Activated CD4-positive, alpha-beta memory T cell treated with anti-CD3 and anti-CD28 coated beads for 36 hours (primary cell): ENCODE measurements at places on chromosomes 1 and 21. TPM values are rescaled to one million over a fixed set of nuclear protein-coding genes. Genes with fewer than 3 reads are reported as not detected.

GRCh38 chr1:89170170-89171066, 5.4 kb downstream of the GBP7 start:
- H3K4me3 ChIP-seq, result no peak overlapping the region
- H3K36me3 ChIP-seq, result no peaks in the 10 kb centered on the region
- H3K4me1 ChIP-seq, result peaks cover 7% of the 10 kb centered on the region
- no peaks in the 10 kb centered on the region for H3K27me3 ChIP-seq
- H3K27ac ChIP-seq, result peak overlapping the region; percentile 50
- no peak for DNase-seq

DNA sequence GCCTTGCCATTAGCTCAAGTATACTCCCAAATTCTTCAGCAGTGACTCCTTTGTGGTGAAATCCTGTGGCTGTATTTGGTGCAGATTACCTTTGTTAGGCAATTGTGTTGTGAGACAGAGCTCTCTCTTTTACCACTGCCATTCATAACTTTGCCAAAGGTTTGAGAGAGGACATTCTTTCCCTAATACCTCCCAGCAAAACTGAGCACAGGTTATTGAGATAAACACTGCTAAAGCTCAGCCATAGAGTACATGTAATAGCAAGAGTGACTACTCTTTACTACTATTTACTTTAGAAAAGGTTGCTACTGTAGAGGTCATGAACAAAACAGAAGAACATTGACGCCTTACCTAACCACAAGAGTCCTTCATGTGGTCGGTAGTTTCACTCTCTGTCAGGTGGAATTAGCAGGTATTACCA, 514.0 kb upstream of the ADAMTS5 start:
- H3K27me3 ChIP-seq, result no peaks in the 10 kb centered on the region
- no peaks in the 10 kb centered on the region for H3K36me3 ChIP-seq
- H3K4me1 ChIP-seq, result no peaks in the 10 kb centered on the region

Gene SPRR2B
- total RNA-seq, result not detected

- no peak for DNase-seq
- no peak overlapping the region for H3K4me3 ChIP-seq
- no peaks in the 10 kb centered on the region for H3K36me3 ChIP-seq
- H3K4me1 ChIP-seq, result no peaks in the 10 kb centered on the region
These were observed 252.7 kb downstream of the TTLL7 start for GRCh38 chr1:83746234-83746633.

DNA sequence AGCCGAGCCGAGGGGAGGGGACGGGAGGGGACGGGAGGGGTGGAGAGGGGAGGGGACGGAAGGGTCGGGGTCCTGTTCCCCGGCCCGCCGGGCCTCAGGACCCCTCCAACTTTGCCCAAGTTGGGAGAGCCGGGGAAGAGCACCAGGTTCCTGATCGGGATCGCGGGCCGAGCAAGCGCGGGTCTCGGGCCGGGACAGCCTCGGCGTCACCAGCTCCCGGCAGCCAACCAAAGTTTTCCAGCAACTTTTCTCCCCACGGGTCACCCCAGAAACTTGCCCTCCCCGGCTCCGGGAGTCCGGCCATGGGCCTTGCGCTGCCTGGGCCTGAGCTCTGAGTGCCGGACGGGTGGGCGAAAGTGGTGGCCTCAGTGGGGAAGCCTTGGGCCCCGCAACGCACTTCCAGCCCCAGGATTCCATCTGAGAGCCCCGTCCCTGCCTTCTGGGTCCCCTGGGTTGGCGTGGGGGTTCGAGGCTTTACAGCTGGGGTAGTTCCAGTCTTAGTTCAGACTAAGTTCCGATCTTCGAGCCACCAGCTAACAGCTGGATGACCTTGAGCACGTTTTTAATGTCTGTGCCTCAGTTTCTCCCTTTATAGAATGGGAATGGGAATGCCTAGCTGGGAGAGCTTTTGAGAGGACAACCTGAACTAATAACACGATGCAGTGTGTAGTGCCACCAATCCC, 458 bp downstream of the ZC3H12A start:
- no peak for DNase-seq
- H3K27me3 ChIP-seq, result no peaks in the 10 kb centered on the region
- peak overlapping the region; percentile 94 for H3K4me3 ChIP-seq
- peak overlapping the region; percentile 100 for H3K27ac ChIP-seq

DNA sequence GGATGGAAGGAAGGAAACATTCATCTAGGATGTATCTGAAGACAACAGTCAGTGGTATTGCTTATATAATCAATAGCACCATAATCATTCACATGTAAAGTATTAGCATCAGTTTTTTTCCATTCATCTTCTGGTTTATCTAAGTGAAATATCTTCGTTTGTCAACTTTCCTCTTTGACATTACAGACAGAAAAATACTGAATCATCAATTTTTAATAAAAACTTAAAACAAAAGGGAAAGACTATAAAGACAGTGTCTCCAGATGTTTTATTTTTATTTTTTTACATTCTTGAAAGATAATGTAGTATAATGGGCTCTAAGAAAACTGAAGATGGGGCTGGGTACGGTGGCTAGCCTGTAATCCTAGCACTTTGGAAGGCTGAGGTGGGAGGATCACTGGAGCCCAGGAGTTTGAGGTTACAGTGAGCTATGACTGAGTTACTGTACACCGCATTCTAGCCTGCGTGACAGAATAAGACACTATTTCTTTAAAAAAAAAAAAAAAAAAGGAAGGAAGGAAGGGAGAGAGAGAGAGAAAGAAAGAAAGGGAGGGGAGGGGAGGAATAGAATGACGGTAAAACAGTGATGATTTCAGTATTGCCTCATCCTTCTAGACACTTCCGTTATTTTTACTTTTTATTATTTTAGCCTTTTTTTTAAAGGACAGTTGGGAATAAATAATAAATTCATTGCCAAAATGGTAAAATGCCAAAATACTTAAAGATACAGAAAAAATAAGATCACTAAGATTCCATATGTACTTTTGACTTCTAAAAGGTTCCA, 89.5 kb downstream of the NRIP1 start:
- no peak overlapping the region for H3K4me3 ChIP-seq
- H3K36me3 ChIP-seq, result no peaks in the 10 kb centered on the region
- no peaks in the 10 kb centered on the region for H3K4me1 ChIP-seq
- H3K27ac ChIP-seq, result no peak overlapping the region
- H3K27me3 ChIP-seq, result no peaks in the 10 kb centered on the region

- H3K36me3 ChIP-seq, result no peaks in the 10 kb centered on the region
- peaks cover 2% of the 10 kb centered on the region for H3K27me3 ChIP-seq
- no peak overlapping the region for H3K4me3 ChIP-seq
- no peaks in the 10 kb centered on the region for H3K4me1 ChIP-seq
- no peak for DNase-seq
- H3K27ac ChIP-seq, result no peak overlapping the region
These were observed 19.6 kb downstream of the C1orf21 start for GRCh38 chr1:184406479-184406878.

GRCh38 chr21:32587651-32588050, 2.3 kb upstream of the TCP10L start:
- no peak overlapping the region for H3K4me3 ChIP-seq
- no peak for DNase-seq
- no peaks in the 10 kb centered on the region for H3K36me3 ChIP-seq

DNA sequence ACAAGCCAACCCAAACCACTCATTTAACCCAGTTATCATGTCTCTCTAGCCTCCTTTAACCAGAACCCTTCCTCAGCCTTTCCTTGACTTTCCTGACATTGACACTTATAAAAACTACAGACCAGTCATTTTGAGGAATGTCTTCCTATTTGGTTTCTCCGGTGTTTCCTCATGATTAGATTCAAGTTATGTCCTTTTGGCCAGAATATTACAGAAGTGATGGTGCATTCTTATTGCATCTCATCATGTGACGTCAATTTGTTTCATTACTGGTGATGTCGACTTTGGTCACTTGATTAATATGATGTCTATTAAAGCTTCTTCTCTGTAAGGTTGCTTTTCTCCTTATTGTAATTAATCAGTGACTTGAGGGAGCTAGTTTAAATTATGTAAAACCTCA, 6.1 kb upstream of the RCSD1 start:
- peak overlapping the region; percentile 19 for H3K27ac ChIP-seq
- H3K36me3 ChIP-seq, result peaks cover 1% of the 10 kb centered on the region
- H3K4me3 ChIP-seq, result no peak overlapping the region
- DNase-seq, result no peak
- peaks cover 58% of the 10 kb centered on the region for H3K4me1 ChIP-seq
- no peaks in the 10 kb centered on the region for H3K27me3 ChIP-seq

Gene THEMIS2
- 27.4 TPM for total RNA-seq

DNA sequence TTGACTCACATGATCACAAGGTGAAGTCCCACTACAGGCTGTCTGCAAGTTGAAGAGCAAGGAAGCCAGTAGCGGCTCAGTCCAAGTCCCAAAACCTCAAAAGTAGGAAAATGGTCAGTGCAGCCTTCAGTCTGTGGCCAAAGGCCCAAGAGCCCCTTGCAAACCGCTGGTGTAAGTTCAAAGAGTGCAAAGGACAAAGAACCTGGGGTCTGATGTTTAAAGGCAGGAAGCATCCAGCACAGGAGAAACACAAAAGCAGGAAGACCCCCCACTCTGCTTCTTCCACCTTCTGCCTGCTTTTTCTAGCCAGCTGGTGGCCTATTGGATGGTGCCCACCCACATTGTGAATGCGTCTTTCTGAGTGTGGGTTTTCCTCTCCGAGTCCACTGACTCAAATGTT, 2222.6 kb downstream of the MRPL39 start:
- H3K4me1 ChIP-seq, result no peaks in the 10 kb centered on the region
- DNase-seq, result no peak
- no peak overlapping the region for H3K27ac ChIP-seq
- no peak overlapping the region for H3K4me3 ChIP-seq
- no peaks in the 10 kb centered on the region for H3K36me3 ChIP-seq
- no peaks in the 10 kb centered on the region for H3K27me3 ChIP-seq

DNA sequence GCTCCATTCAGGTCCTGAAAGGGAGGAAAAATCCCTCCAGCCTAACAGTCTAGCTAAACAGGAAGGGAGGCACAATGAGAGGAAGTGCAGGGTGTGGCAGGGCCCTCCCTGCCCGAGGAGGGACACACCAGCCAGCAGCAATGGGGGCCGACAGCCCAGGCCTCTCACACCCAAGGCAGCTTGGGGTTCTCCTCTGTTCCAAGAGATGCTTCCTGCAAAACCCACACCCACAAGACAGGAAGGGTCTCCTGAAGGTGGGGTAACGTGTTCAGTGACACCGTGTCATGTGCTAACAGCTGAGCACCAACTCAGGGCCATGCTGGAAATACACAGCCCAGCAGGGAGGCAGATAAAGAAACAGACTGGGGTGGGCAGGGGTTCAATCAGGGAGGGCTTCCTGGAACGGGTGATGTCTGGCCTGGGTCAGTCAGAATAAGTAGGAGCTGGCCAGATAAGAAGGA, 10.2 kb downstream of the ECE1 start:
- DNase-seq, result no peak
- no peaks in the 10 kb centered on the region for H3K27me3 ChIP-seq
- peaks cover 42% of the 10 kb centered on the region for H3K36me3 ChIP-seq
- peaks cover 62% of the 10 kb centered on the region for H3K4me1 ChIP-seq
- peak overlapping the region; percentile 58 for H3K4me3 ChIP-seq

GRCh38 chr1:37282764-37283163, 191.6 kb upstream of the ZC3H12A start:
- H3K36me3 ChIP-seq, result no peaks in the 10 kb centered on the region
- no peak overlapping the region for H3K27ac ChIP-seq
- H3K4me3 ChIP-seq, result no peak overlapping the region
- peaks cover 12% of the 10 kb centered on the region for H3K27me3 ChIP-seq

- no peaks in the 10 kb centered on the region for H3K4me1 ChIP-seq
- no peak for DNase-seq
- no peak overlapping the region for H3K27ac ChIP-seq
- no peaks in the 10 kb centered on the region for H3K27me3 ChIP-seq
These were observed 18.4 kb downstream of the LRRC71 start for GRCh38 chr1:156938813-156939212.

DNA sequence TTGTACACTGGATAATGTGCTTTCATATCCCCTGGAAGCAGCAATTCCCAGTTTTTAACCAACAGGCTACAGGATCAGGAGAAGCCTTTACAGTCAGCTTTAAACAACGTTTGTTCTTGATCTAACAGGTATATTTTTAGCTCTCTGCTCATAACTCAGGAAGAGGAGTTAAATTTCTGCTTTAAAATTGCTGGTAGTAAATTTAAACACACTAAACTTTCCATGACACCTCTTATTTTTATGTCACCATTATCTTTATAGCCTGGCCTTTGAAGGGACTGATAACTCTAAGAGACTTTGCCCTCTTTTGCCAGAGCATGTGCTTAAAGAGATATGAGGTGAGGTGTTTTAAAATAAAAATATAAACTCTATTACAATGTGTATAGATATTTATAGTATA, 119.6 kb upstream of the BRINP3 start:
- no peaks in the 10 kb centered on the region for H3K27me3 ChIP-seq
- H3K4me3 ChIP-seq, result no peak overlapping the region
- no peaks in the 10 kb centered on the region for H3K4me1 ChIP-seq
- H3K36me3 ChIP-seq, result no peaks in the 10 kb centered on the region
- DNase-seq, result no peak

- H3K27me3 ChIP-seq, result no peaks in the 10 kb centered on the region
- no peak for DNase-seq
- H3K27ac ChIP-seq, result no peak overlapping the region
- peaks cover 26% of the 10 kb centered on the region for H3K36me3 ChIP-seq
These were observed 801 bp downstream of the MX1 start for GRCh38 chr21:41426676-41427404.

- no peak overlapping the region for H3K27ac ChIP-seq
- no peaks in the 10 kb centered on the region for H3K4me1 ChIP-seq
- DNase-seq, result no peak
- peaks cover 38% of the 10 kb centered on the region for H3K27me3 ChIP-seq
- H3K4me3 ChIP-seq, result no peak overlapping the region
These were observed 47.0 kb downstream of the SERINC2 start for GRCh38 chr1:31460027-31460426.

Gene FCRLB
- not detected for total RNA-seq

GRCh38 chr1:116401646-116402176, 28.7 kb downstream of the ATP1A1 start:
- peaks cover 10% of the 10 kb centered on the region for H3K4me1 ChIP-seq
- H3K27ac ChIP-seq, result peak overlapping the region; percentile 80
- no peak overlapping the region for H3K4me3 ChIP-seq

GRCh38 chr1:17825273-17826164, 70.4 kb downstream of the ACTL8 start:
- H3K27ac ChIP-seq, result no peak overlapping the region
- peaks cover 8% of the 10 kb centered on the region for H3K27me3 ChIP-seq
- H3K4me3 ChIP-seq, result no peak overlapping the region
- no peak for DNase-seq

DNA sequence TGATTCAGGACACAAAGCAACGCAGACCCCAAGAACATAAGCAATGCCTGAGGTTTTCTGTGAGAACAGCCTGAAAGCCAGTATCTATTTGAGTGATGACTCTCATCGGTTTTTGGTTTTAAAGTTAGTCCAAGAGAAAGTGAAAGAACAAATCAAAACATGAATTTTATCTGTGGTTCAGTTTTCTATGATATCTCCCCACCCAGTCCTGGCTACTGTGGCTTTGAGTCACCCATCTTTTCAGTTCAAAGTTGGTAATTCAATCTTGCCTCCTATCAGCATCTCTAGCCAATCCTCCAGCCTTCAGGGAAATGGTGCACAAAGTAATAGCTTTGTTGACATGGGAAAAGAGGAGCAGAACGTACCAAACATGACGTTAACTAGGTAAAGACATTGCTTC, 40.5 kb upstream of the KRTAP19-8 start:
- peaks cover 11% of the 10 kb centered on the region for H3K4me1 ChIP-seq
- DNase-seq, result peak; percentile 24
- no peak overlapping the region for H3K27ac ChIP-seq
- H3K4me3 ChIP-seq, result no peak overlapping the region
- no peaks in the 10 kb centered on the region for H3K36me3 ChIP-seq
- H3K27me3 ChIP-seq, result peaks cover 1% of the 10 kb centered on the region
